ENCODE measurements at places on chromosomes 16 and 17. TPM values are rescaled to one million over a fixed set of nuclear protein-coding genes. Genes with fewer than 3 reads are reported as not detected.

DNA sequence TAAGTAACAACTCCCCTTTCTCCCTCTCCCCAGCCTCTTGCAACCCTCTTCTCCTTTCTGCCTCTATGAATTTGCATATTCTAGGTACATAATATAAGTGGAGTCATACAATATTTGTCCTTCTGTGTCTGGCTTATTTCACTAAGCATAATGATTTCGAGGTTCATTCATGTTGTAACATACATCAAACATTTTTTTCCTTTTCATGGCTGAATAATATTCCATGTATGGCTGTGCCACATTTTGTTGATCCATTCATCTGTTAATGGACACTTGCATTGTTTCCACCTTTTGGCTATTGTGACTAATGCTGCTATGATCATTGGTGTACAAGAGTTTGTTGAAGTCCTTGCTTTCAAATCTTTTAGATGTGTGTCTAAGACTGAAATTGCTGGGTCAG, 17.6 kb upstream of the FA2H start:
- H3K27ac ChIP-seq, result no peak overlapping the region
- no peak for DNase-seq
- peaks cover 10% of the 10 kb centered on the region for H3K27me3 ChIP-seq
- H3K4me3 ChIP-seq, result no peak overlapping the region
- H3K36me3 ChIP-seq, result no peaks in the 10 kb centered on the region
- no peaks in the 10 kb centered on the region for H3K4me1 ChIP-seq

GRCh38 chr16:81585785-81586184, 141.2 kb downstream of the CMIP start:
- no peaks in the 10 kb centered on the region for H3K27me3 ChIP-seq
- H3K27ac ChIP-seq, result no peak overlapping the region
- H3K4me3 ChIP-seq, result no peak overlapping the region
- DNase-seq, result no peak

GRCh38 chr17:4939546-4939795, 375 bp downstream of the SLC25A11 start:
- H3K27ac ChIP-seq, result peak overlapping the region; percentile 81
- H3K4me3 ChIP-seq, result peak overlapping the region; percentile 84
- H3K4me1 ChIP-seq, result peaks cover 19% of the 10 kb centered on the region
- no peaks in the 10 kb centered on the region for H3K27me3 ChIP-seq
- H3K36me3 ChIP-seq, result peaks cover 8% of the 10 kb centered on the region

DNA sequence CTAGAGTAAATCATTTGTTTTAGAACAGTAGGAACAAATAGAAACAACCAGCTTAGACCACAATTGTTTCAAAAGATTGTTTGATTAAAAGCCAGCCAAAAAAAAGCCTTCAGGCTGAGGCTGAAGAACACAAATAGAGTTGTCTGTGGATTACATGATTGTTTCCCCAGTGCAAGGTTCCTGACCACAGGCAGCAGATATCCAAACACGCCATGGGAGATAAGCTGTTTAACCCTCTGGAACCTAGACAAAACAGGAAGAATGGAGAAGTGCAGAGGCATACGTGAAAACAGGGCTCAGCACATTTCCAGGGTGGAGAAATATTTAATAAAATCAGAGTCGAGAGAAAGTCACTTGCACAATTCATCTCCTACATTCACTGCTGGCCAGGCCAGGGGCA, 21.0 kb downstream of the ATPAF2 start:
- H3K4me3 ChIP-seq, result no peak overlapping the region
- H3K27me3 ChIP-seq, result no peaks in the 10 kb centered on the region
- H3K27ac ChIP-seq, result no peak overlapping the region
- H3K4me1 ChIP-seq, result peaks cover 5% of the 10 kb centered on the region
- DNase-seq, result peak; percentile 82

GRCh38 chr17:72772331-72772821, 320.1 kb downstream of the SLC39A11 start:
- no peaks in the 10 kb centered on the region for H3K27me3 ChIP-seq
- no peak overlapping the region for H3K4me3 ChIP-seq
- H3K4me1 ChIP-seq, result no peaks in the 10 kb centered on the region
- H3K36me3 ChIP-seq, result no peaks in the 10 kb centered on the region

Gene SDR42E2
- polyA plus RNA-seq, result 0.03 TPM
